ENCODE measurements at places on chromosomes 6 and 20.
A peak's percentile ranks its signal among the peaks of the same experiment; 100 is the strongest.

DNA sequence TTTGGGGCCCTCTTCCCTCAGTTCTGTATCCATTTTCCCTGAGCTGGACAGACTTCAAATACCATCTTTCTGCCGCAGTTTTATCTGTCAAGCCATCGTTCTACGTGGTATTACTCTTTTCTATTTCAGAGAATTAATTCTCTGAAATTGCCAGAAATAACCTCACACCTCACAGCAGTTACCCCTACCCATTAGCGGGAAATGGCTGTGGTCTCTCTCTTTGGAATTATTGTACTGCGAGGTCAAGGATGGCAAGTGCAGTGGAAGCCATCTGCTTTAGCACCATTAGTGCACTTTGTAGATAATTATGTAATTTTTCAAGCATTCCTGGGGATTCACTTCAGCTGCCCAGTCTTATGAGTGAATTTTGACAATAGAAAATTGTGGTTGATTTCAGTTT is 147.8 kb upstream of the CDH4 start:
- no peak for DNase-seq

DNA sequence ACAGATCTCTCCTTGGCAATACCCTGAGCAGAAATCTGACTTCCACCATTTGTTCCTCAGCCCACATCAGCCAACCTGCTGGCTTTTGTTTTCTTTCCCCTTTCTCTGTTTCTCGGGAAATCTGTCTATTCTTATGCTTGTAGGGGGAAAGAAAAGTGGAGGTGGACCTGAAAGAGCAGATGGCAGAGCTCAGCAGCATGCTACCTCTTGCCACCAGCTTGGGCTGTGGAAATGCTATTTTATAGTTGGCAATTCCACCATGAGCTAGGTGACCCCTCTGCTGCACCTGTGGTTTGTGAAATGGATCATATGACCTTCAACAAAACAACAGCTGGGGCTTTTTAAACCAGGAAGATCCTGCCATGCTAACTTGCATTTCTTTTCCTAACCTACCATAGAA is 6.8 kb upstream of the SPATS1 start:
- no peak for DNase-seq

GRCh38 chr6:143784316-143784715 is 58.8 kb upstream of the LTV1 start:
- DNase-seq, result no peak

- DNase-seq, result no peak
Measured at GRCh38 chr20:33684533-33685327, 1.5 kb downstream of the E2F1 start.

DNA sequence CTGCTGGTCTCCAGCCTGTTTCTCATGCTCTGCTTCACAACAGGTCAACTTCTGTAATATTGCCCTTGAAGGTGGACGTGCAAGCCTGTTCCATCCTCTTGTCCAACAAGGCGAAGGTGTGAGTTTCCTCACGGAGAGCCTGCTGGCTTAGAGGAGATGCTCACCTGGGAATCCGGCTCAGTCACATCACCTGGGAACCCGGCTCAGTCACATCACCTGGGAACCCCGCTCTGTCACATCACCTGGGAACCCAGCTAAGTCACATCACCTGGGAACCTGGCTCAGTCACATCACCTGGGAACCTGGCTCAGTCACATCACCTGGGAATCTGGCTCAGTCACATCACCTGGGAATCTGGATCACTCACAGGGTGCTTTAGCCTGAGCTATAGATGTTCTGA is 230.1 kb downstream of the ERMARD start:
- DNase-seq, result no peak

DNA sequence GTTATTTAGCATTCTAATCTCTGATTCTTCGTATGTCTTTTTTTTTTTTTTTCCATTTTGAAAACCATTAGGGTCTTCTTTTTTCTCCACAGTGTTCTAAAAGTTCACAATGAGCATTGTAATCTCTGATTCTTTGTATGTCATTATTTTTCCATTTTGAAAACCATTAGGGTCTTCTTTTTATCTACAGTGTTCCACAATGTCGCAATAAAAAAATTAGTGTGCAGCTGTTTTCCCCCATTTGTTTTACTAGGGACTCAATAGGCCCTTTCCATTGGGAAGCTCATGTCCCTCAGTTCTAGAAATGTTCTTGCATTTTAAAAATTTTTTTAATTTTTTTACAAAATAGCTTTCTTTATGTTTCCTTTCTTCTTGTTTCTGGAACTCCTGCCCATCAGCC is 64.2 kb downstream of the RNF182 start:
- DNase-seq, result no peak

DNA sequence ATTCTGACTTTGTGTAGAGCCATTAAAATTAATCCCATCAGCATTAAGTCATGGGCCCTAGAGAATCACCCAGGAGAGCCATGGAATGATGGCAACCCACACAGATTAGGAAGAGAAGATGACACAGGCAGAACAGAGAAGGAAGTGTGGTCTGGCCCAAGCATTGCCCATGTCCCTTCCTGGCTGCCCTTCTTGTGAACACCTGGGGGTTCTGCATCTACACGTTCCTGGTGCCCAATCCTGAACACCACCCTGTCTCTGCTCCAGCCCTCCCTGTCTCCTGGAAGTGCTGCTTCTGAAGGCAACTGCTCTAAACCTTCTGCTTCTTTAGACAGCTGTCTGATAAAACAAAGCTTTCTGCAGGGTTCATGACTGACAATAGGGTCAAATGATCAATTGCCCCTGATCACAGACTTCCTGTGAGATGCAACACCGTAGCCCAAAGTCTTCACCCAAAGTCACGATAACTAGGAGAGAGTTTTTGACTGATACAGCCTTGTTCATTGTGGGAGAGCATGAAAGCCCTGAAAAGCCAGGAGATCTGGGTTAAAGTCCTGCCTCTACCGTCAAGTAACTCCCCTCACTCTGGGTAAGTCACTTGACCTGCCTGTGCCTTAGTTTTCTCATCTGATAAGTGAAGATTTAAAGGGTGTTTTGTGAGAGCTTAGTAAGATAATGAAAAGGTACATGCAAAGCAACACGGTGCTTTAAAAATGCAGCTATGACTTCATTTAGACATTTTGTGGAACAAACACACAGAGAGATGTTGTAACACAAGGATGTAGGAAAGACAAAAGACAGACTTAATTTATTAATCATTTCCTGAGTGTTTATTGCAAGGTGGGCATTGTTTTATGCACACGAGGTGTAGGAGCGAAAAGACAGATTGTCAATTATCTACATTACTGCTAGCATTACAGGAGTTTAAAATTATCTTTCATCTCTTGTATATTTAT is 291.2 kb upstream of the STXBP5 start:
- DNase-seq, result no peak

DNA sequence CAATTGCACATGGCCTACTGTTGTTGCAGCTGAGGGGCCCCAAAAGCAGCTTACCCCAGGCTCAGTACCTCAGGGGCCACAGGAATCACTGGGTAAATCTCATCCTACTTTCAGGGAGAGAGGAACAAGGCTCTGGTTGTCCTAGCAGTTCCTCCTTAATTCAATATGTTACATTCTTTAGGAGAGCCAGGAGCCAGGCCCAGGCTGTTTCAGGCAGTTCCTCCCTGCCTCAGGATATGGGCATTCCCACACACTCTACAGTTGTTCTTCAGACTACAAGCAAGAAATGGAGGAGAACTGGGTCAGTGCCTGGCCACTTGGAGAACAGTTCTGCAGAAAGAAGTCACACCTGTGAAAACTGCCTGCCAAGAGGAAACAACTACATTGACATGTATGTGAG is 9.6 kb upstream of the BTN3A2 start:
- DNase-seq, result no peak

DNA sequence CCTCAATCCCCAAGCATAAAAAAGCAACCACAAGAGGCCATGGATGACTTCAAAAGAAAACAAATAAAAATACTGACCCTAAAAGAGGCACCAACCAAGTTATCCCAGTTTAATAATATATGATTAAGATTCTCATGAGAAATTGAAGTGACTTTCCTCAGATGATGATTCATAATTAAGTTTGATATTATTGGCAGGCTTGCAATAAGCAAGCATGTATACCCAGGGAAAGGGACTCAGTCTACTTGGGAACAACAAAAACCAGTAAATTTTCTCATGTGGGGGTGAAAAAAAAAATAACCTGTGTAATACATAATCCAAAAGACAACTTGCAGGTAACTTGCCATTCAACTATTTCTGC is 19.6 kb downstream of the JAG1 start:
- DNase-seq, result no peak

DNA sequence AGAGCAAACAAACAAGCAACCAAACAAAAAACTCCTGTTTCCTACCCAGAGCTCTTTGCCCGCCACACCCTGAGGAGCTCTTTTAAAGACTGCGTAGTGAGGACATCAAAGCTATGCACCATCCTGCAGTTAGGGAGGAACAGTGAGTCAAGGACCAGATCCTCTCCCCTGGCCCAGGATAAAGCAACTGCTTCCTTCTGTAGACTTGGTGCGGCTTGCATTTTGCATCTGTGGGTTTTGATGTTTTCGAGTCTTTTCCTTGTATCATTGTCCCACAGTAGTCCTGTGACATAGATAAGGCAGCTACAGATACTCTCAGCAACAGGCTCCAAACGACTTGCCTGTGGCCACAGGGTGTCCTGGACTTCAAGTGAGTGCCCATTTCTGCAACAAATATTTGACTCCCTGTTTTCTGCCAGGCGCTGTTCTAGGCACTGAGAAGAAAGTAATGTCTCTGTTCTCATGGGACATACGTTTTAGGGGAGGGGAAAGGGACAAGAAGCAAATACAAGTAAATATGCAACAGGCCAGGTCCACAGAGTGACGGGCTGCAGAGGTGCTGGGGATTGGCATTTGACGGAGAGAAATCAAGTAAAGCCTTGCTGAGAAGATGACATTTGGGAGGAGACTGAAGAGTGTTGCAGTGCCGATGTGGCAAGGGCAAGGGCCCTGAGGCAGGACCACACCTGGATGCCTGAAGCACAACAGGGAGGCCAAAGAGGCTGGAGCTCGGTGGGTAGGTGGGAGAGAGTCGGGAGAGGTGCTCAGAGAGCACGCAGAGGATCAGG is 35.9 kb upstream of the MAP3K4 start:
- DNase-seq, result no peak

DNA sequence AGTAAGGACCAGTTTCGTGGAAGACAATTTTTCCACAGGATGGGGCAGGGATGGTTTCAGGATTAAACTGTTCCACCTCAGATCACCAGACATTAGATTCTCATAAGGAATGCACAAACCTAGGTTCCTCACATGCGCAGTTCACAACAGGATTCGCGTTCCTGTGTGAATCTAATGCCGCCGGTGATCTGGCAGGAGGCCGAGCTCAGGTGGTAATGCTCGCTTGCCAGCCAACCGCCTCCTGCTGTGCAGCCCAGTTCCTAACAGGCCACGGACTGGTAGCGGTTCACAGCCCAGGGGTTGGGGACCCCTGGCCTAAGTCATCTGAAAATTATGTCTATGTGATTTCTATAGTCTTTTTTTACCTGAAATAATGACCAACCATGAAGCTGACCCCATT is 217.5 kb downstream of the TMEM200A start:
- no peak for DNase-seq

GRCh38 chr20:43914311-43915210 is at the start of gene TOX2:
Gene TOX2 (plus strand): TSS chr20:43914852. CDS start chr20:43914892, 40 bp downstream.
- no peak for DNase-seq

- DNase-seq, result no peak
Measured at GRCh38 chr20:44838521-44838920, 28.2 kb upstream of the RIMS4 start.

- no peak for DNase-seq
Measured at GRCh38 chr6:124539096-124539495, 423.1 kb upstream of the RNF217 start.

DNA sequence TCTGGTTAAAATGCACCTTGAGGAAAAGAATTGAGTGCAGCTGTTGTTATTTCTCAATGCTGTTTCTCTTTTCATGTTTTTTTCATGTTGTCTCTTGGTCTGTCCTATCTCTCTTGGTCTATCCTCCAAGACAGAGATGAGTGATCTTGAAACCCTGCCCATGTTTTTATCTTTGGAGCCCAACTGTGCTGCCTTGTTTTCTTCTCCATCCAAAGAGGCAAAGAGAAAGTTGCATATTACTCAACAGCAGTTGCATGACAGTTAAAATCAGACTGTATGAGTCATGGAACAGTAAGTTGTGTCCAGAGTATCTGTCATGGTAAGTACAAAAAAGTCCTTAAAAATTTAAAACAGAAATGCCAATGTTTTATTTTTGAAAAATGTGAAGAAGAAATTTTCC is 26.2 kb downstream of the BCAS1 start:
- no peak for DNase-seq

DNA sequence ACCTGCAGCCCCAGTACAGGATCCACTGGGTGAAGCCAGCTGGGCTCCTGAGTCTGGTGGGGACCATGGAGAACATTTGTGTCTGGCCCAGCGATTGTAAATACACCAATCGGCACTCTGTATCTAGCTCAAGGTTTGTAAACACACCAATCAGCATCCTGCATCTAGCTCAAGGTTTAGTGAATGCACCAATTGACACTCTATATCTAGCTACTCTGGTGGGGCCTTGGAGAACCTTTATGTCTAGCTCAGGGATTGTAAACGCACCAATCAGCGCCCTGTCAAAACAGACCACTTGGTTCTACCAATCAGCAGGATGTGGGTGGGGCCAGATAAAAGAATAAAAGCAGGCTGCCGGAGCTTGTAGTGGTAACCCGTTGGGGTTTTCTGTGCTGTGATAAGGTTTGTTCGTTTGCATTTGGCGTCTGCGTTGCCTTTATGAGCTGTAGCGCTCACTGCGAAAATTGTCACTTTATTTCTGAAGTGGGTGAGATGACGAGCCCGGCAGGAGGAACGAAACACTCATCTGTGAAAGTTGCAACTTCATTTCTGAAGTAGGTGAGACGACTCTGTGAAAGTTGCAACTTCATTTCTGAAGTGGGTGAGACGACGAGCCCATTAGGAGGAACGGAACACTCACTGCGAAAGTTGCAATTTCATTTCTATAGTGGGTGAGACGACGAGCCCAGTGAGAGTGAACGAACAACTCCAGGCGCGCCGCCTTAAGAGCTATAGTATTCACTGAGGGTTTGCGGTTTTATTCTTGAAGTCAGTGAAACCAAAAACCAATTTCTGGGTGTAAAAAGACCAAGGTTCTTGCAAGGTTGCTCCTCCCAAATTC is 31.1 kb downstream of the SERPINB6 start:
- peak; percentile 76 for DNase-seq

DNA sequence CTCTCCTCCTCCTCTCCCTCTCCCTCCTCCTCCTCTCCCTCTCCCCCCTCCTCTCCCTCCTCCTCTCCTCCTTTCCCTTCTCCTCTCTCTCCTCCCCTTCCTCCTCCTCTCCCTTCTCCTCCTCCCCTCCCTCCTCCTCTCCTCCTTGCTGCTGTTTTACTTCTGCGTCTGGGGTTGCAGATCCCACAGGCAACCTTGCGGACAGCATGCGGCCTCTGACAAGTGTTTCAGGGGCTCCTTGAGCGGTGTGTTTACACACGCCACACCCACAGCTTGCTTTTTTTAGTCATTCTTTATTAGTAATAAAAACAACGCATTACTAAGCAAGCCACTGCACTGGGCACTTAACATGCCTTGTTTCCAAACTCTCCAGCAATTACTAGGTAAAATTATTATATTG is 81.9 kb downstream of the TFAP2C start:
- DNase-seq, result no peak

- DNase-seq, result peak; percentile 7
Measured at GRCh38 chr6:138509371-138509770, 10.1 kb upstream of the NHSL1 start.
